ENCODE measurements at places on chromosomes 1 and 21.

- no peak for DNase-seq
Observed at GRCh38 chr1:62589321-62589720, 8.0 kb upstream of the ANGPTL3 start.

DNA sequence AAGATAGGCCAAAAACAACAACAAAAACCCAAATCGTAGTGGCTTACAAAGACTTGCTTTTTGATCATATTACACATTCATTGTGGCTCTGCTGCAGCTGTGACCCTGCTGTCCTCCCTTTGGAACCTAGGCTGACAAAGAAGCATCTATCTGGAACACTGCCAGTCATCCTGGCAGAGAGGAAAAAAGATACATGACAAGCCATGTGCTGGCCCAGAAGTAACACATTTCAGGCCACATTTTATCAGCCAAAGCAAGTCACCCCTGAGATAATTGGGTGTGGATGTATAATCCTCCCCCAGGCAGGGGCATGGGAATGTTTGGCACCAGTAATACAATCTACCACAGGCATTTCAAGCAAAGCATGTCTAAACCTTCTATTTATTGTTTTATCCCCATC lies 37.2 kb upstream of the AGO1 start:
- no peak for DNase-seq

GRCh38 chr1:36851087-36851486 lies 183.2 kb downstream of the GRIK3 start:
- no peak for DNase-seq

- no peak for DNase-seq
Observed at GRCh38 chr1:222583079-222583478, 6.7 kb downstream of the TAF1A start.

GRCh38 chr1:93056214-93056613 lies 22.9 kb upstream of the MTF2 start:
- DNase-seq = no peak

GRCh38 chr1:59678040-59678439 lies 136.7 kb upstream of the HOOK1 start:
- DNase-seq = no peak

DNA sequence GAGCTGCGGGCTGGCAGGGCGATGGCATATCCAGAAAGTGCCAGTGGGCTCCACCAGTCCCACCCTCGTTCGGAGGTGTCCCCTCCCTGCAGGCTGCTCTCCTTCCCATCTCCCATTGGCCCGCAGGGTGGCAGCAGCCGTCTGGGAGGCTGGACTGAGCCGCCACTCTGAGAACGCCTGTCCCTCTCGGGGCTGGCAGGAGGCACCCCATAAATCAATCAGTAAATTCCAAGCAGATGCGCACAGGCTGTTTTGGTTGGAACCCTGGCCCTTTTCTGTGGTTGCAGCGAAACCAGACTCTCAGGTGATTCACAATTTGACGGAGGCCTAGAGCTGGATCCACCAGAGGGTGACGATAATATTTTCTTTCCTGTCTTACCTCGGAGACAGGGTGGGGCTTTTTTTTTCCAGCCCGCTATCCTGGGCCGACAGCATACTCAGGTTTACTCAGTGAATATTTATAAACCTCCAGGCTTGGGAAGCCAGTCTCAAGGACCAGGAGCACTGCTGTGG lies 99.7 kb downstream of the GLIS1 start:
- DNase-seq = no peak

DNA sequence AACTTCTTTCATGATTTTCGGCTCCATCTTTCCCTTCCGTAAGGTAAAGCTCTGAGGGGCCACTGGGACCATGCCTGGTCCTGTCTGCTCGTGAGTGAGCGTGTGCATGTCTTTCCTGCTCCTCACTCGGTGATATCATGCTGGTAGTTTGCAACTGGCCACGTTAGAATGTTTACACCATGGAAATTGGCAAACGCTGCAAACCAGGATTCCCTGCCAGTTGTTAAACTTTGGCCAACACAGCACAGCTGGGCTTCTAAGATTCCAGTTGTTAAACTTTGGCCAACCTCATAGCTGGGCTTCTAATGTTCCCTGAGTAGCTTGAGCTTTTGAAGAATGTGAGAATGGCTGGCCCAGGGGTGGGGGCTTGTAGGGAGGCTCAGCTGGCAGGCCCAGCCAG lies 68.0 kb upstream of the ACTL8 start:
- no peak for DNase-seq

DNA sequence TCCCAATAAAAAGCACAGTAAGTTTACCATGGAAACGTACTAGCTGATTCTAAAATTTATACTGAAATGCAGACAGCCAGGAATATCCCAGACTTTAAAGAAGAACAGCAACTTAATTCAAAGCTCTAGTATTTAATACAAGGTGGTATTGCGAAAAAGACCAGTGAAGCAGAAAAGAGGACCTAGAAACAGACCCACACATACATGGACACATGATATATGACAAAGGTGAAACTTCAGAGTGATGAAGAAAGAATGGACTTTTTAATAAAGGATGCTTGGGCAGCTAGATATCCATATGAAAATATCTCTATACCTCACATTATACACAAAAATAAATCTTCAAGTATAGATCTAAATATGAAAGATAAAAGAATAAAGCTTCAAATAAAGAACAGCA lies 62.6 kb downstream of the COP1 start:
- no peak for DNase-seq

DNA sequence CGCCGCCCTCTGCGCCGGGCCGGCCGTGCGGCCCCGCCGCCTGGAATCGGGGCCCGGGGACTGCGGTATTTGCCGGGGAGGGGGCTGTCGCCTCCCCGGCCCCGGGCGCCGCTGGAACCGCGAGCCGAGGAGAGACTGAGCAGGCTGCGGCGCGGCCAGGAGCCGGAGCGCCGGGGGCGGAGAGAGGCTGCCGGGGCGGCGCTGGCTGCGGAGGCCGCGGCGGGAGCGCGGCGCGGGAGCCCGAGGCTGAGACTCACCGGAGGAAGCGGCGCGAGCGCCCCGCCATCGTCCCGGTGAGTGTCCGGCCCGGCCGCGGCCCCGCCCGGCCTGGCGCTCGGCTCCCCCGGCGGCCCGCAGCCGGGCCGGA lies 746 bp downstream of the DYRK1A start:
- peak; percentile 7 for DNase-seq

DNA sequence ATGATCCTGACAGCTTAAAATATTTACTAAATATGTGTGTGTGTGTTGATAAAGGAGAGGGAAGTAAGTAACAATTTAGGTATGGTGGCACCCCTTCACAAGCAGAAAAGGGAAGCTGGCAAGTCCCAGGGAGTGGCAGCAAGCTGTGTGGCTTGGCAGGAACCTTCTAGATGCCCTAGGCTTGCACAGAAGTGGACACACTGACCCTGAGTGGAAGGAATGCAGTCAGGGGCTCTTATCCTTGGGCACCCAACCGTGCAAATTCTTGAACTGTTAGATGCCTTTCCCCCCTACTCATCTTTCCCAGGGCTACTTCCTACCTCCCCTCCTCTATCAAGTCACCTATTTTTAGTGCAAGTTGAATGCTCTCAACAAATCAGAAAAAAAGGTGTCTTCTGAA lies 18.9 kb downstream of the ACP6 start:
- DNase-seq = no peak

DNA sequence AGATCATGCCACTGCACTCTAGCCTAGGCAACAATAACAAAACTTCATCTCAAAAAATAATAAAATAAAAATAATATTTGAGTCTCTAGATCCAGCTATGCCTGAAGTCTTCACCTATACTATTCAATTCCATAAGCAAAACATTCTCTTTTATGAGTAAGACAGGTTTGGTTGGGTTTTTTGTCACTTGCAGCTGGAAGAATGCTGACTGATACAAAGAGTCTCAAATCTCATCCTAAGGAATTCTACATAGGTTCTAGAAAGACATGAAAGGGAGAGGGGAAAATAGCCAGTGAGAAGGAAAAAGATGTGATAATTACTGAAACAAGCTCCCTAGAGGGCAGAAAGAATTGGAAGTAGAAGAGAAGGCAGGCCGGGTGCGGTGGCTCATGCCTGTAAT lies 30.4 kb upstream of the MED18 start:
- DNase-seq = no peak

DNA sequence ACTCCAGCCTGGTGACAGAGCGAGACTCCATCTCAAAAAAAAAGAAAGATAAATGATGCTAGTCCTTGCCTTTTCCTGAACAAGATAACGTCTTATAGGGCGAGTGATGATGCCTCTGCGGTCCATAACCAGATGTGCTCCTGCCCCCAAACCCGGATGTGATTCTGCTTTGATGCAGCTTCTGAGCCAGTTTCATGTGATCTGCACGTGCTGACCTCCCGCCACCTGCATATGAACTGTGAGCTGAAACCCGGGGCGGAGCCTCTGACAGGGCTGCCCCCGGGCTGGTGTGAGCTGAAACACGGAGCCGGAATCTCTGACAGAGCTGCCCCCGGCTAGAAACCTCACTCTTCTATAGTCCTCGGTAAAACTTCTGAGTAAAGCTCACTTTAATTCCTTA lies 1.3 kb downstream of the KRTAP12-4 start:
- no peak for DNase-seq

GRCh38 chr1:110187139-110187890 lies 22.8 kb upstream of the KCNC4 start:
- DNase-seq = no peak

- DNase-seq = no peak
Observed at GRCh38 chr1:33660244-33660643, 187.8 kb downstream of the ZSCAN20 start.

- DNase-seq = no peak
Observed at GRCh38 chr1:1431845-1432273, 3.6 kb upstream of the VWA1 start.

GRCh38 chr1:11429226-11429625 lies 49.7 kb upstream of the DISP3 start:
- DNase-seq = no peak

DNA sequence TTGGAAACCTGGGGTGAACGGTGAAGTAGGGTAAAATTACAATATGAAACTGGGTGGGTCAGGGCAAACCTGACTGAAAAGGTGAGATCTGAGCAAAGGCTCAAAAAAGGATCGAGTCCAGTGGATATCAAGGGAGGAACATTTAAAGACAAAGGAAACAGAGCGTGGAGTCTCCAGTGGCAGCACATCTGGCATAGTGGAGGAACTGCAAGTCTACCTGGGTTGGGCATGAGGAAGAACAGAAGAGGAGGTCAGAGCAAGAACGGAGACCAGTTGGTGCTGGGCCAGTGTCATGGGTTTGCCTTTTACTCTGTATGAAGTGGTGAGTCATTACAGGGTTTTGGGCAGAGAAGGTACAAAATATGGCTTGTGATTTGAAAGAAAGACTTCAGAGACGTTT lies 163.7 kb downstream of the NTPCR start:
- DNase-seq = no peak

Data from stimulated activated CD4-positive, alpha-beta T cell treated with anti-CD3 and anti-CD28 coated beads, TNF-alpha, amount 100 ng/mL, for 4 hours (primary cell).